ENCODE measurements at places on chromosomes 5 and 9.

DNA sequence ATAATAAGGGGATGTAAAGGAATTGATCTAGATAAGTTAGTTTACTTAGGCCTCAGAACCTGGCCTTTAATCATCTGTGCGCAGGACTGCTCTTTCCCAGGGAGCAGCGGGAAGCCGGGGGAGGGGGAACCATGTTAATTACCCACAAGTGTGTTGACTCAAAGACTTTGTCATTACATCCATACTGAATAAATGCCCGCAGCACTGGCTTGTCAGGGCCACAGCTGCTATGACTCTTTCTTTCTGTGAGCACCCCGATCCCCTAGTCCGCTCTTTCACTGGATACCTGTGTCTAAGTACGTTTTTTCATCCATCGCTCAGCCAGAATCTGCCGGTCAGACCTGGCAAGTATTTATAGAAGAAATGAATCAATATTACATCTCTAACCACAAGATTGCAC is 249.3 kb upstream of the DMRT1 start:
- DNase-seq: no peak

- DNase-seq: peak; percentile 84
Observed at GRCh38 chr5:73447530-73448462, 781 bp downstream of the FOXD1 start.

DNA sequence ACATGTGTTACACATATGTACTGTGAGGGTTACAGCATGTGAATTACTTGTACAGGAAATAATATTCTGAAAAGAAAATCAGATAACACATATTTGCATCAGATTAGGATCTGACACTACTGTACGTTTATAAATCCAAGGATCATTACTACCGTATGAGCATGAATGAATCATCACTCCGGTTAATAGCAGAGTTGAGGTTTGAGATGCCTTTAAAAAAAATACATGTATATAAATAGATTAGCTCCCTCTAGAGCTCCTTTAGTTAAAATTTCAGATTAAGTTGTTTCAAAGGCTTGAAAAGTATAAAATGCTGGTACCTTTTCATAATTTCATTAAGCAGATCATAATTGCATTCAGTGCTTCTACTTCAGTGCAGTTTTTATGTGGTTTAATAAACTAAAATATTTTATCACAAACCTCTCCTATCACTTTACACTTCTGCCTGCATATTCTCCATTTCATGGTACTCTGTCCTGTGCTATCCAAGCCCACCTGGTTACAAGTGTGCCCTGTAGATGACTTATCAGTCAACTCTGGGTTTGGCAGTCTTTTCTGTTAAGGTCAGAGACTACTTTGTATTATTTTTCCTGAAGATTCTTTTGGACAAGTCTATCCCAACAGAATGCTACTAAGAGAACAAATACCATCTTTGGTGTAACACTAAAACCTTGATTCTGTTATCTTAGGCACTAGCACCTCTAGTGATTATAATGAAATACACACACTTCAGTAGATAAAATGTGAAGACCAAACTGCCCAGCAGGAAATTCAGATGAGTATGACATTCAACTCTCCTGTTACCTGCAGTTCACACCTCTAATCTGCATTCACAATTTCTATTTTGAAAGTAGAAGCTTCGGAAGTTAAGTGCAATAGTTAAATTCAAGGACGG is 48.0 kb upstream of the POU5F2 start:
- peak; percentile 84 for DNase-seq

DNA sequence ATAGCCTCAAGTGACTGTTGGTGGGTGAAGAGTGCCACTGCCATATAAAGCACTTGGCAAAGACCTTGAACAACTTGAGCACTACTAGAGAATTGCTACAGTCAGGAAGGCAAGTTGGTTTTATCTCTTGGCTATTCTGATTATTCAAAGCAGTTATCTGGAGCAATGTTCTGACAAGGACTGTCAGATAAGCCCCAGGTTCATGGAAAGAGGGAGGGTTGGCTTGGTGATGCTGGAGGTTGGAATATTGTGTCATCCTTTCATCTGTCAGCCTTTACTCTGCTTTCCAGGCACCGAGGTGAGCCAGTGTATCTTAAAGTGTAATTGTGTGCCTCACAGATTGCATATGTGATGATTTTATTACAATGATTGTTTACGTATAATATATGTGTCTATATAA is 548.4 kb upstream of the ZNF608 start:
- DNase-seq: no peak

GRCh38 chr5:53713978-53714666 is 153.7 kb downstream of the NDUFS4 start:
- no peak for DNase-seq

DNA sequence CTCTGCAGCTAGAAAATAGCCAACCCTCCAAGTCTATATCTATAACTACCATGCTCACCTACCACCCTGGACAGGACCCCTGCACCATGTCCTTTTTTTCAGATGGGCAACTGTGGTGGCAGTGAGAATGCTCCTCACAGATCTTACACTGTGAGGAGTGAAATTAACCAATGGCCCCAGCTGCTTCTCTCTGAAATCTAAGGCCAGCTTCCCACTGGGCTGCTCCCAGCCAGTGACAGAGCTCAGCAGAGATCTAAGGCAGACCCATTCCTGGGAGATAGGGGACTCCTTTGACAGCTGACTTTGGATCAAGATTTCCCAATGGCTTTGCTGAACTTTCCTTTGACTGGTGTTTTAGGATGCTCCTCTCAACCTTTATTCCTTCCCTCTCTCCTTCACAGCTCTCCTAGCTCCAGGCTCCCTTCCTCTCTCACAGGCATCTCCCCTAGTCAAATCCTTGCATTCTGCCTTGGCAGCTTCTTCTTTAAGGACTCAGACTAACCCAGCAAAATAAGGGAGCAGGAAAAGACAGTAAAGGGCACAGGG is 1.6 kb upstream of the ARAP3 start:
- no peak for DNase-seq

DNA sequence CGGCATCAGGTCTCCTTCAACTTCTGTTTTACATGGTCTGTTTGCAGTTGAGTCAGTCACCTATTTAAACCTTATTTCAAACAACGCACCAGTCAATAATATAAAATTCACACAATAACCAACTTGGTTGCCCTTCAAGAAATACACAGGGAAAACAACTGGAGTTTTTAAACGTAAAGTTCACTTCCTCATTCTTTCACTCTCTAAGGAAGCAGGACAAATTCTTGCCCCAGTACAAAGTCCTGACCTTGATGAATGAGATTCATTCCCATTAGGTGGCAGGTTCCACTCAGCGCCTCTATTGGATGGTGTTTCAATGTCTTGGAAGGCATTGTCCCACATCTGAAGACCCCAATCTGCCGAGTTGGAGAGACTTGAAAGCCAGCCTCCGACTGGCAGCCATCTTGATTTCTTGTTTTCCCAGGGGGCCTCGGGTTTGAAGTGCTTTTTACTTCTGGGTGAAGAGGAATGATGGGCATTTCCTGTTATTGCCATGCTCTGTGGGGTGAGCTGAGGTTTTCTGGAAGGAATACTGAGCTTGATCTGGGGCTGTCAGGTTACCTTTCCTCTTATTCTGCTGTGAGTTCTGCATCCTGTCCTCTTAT is 105.0 kb downstream of the ACER2 start:
- DNase-seq: peak; percentile 14

DNA sequence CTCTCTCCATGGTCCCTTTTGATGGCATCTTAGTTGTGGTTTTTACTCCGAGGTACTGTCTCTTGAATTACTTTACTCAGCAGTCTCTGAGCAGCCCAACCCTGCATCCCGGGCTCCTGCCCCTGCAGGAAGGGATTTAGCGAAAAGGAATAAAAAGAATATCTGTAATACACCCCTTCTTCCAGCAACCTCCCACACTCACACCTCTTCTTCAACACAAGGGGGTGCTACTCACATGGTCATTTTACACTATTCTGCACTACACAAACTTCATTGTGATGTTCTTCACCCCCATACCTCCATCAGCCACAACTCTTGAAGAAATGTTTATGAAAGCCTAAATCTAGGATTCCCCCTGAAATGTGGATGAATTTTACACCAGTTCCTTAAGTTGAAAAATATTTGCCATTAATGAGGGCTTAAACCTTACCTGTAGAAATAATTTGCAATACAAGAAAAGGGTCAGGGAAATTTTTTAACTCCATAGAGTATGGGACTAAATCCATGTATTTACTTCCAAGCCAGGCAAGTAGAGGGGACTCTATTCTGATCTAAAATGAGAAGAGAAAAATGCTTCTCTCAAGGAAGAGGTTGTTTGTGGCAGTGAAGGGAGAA is 26.0 kb downstream of the TPD52L3 start:
- peak; percentile 71 for DNase-seq

DNA sequence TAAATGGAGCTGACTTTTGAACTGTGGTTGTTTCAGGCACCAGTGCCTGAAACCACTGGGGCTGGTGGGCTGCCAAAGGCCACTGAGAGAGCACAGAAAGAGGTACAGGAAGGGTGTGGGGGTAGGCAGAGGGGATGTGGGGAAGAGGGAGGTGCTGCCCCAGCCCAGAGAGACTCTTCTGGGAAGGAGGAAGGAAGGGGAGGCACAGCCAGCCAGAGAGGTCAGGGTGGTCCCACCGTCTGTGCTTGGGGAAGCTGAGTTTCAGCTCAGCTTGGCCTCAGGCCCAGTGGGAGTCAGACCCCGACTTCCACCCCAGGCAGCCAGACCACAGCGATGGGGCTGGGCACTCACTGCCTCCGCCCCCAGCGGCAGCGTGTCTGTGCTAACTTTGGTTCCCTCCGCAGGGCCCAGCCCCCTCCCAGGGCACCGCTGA is 8.6 kb upstream of the PHYKPL start:
- DNase-seq: no peak

GRCh38 chr5:144189800-144190429 is 19.2 kb downstream of the KCTD16 start:
- DNase-seq: peak; percentile 91

GRCh38 chr5:169970339-169970738 is 10.0 kb downstream of the INSYN2B start:
- no peak for DNase-seq

DNA sequence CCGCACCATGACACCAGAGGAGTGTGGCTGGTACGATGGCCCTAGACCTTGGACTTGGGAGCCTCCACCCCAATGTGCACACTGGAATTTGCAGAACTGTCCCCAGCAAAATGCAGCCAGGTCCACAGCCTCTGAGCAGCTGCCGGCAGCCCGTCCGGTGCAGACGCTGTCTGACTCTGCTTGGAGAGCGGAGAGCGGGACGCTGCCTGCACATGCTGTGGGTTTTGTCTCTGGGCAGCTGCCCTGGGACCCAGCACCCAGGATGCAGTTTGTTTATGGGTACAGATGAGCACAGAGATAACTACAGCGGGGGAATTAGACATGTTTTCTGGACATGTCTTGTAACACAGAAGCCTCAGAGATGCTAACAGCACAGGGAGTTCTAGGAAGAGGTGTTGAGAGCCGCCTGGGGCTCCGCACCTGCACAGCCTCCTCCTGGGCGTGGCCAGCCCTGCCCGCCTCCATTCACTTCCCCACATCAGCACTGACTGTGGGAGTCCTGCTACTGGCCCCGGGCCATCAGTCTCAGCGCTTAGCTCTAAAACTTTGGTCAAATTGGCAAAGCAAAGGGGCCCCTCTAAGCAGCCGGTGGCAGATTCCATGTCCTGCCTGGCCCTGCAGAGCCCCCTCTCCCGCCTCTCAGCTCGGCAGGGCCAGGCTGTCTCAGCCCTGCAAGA is 159.6 kb downstream of the IRX2 start:
- DNase-seq: no peak

DNA sequence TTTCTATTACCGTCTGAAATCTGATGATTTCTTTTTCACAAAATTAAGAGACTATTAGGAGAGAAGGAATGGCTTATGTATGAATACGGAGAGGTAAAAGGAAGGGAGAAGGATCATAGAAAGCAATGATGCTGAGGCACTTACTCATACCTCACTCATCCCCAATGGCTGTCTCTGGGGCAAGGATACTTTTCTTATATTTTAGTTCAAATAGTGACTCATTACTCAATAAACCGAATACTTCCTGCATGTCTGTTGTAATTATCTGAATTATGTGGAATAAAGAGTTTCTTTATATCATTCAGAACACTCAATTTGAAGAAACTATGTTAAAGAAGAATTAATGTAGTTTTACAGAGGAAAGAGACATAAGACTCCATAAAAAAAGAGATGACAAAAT is 284.5 kb upstream of the NUDT12 start:
- peak; percentile 77 for DNase-seq

- peak; percentile 96 for DNase-seq
Observed at GRCh38 chr9:113620377-113621161, 157.0 kb downstream of the RGS3 start.

- no peak for DNase-seq
Observed at GRCh38 chr5:2805080-2805479, 53.6 kb upstream of the IRX2 start.

GRCh38 chr9:23683611-23684061 is 142.4 kb downstream of the ELAVL2 start:
- DNase-seq: peak; percentile 76

DNA sequence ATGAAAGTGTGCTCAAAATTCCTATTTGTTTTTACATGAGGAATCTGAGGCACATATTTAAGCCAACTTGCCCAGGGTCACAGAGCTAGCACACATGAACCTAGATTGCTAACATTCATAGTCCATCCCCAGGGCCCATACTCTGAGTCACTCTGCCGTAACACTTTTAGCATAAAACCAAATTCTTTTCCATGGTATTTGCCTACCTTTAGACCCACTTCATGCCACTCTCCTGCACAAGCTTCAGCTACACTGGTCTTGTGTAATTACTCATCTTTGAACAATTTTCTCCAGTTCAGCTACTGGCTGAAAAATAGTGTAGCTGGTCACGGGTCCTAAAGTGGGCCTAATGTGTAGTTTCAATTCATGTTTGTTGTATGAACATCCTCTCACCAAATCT is 200.7 kb downstream of the SLC12A2 start:
- no peak for DNase-seq

DNA sequence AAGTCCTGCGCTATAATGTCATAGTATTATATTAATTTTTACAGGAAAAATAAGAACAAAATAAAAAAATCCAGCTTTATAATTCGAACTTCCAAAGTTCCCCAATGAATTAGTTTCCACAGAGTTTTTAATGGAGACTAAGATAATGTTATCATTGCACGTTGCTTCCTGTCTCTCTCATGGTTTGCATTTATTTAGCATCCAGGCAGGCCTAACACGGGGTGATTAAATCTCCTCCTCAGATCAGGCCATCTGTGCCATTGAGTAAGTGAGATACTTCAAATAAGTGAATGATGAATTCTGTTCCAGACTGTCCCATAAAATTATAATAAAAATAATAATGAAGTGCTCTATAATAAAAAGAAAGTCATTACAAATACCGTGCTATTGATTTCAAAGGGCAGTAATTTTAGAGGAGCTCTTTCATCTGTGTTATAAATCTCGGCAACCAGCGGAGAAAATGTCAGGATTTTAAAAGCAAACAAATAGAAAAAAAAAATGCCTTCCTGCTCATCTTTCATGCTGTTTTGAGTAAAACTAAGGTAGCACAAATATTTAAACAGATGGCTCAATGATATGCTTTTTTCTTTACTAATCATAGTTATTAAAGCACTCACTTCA is 570.6 kb upstream of the ZNF608 start:
- DNase-seq: no peak

- peak; percentile 48 for DNase-seq
Observed at GRCh38 chr5:128695791-128696530, 157.9 kb upstream of the FBN2 start.

DNA sequence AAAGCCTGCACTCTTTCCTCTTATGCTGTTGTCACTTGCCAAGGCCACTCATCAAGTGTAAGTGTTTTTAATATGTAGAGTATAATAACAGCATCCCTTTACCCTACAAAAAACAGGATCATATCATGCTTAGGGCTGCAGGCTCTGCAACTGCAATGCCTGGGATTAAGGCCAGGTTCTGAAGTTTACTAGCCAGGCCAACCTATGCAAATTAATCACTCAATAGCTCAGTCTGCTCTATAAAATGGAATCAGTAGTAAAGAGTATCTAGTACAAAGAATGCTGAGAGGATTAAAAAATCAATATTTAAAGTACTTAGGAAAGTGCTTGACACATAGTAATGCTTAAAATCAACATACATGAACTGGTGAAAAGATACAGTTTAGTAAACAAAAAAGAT is 253.3 kb downstream of the EDIL3 start:
- DNase-seq: no peak

All from fibroblast of skin of right biceps (primary cell).